ENCODE measurements at places on chromosomes 3 and 15.

- no peak for DNase-seq
Observed at GRCh38 chr3:44226573-44226972, 15.1 kb upstream of the TOPAZ1 start.

DNA sequence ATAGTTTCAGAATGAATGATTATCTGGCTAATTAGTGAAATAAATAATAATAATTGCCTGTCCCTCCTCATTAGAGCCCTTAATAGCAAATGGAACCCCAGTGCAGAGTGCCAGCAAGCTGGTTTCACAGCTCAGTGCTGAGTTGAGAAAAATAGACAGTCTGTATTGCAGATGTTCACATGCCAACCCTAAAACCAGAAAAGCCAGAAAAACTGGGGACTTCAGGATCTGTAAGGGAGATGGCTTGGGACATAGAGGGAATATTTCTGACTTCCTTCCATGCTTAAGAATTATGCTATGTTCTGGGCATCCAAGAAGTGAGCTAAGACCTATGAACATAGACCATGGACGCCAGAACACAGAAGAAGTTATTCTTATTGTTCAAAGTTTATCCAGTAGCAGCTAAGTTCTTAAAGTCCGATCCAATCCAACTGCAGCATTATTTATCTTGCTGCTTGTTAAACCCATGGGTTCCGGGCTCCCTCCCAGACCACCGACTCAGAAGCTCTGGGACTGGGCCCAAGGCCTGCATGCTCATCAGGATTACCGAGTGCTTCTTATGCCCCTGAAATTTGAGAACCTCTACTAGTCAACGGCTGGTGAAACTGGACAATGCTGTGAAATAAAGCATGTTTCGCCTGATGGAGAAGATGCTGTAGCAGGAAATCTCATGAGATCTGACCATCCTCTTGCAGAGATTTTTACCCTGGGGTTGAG, 158.3 kb downstream of the FOXB1 start:
- DNase-seq, result no peak

DNA sequence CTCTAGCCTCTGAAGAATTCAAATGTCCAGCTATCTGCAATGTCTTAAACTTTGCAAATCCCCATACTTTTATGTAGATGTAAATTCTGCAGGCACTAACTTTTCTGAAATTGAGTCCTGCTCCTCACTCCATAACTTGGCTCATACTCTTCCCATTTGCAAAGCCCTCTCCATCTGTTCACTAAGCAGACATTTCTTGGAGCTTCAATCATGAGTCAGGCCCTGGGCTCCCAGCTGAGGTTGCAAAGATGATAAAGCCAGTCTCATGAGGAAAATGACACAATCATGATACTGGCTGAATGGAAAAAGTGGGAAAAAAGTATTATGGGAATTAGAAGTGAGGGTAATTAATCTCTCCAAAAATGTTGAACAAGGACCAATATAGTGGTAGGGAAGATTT, 507.6 kb downstream of the NR2F2 start:
- no peak for DNase-seq

DNA sequence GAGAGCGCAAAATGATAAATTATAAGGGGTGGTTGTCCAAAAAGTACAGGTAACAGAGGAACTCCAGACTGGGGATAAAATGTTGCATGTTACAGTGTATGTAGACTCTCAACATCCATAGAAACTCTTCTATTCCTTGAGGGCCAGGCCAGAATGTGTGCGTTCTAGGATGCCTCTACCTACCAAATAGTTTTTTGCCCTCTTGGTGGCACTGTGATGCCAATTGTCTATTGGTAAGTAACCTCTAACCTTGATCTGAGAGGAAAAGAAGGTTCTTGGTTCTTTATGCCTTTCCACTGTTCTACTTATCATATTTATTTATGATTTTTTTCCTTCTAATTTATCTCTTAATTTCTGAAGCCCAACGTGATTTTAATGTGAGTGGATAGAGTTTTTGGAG, 424.6 kb downstream of the GRM7 start:
- DNase-seq, result no peak

DNA sequence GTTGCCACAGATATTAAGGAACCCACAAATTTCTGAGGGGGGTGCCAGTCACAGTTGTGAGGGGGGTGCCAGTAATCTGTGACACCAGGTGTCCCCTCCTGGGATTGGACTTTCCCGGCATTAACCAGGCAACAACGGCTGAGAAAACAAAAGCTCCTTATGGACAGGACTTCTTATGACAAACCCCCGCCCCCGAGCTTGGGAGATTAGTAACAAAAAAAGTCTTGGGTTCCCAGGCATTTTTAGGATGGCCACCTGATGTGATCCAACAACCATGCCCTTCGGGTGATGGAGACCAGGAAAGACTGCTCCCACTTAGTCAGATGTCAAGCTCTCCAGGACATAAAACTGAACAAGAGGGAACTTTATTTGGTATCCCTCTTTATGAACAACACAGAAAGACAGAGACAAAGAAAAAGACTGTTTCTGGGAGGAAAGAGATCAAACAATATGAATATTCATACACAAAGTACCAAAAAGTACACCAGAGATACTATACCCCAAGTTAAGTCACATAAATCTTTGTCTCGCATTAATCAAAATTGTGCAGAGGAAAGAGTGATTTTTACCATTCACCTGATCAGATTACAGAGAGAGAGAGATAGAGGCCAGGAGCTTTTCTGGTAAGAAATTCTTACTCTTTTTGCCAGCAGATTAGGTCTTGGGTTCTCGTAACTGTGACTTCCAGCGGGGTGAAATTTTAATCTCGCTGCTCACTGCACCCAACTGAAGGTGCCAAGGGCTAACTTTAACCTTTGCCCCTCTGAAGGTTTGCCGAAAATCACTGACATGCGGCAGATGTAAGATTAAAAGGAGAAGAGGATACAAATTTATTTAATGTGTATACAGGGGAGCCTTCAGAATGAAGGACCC, 61.6 kb downstream of the OSTN start:
- DNase-seq, result no peak

All from GM04503 (cell line).